ENCODE measurements at places on chromosomes 3 and 15.

DNA sequence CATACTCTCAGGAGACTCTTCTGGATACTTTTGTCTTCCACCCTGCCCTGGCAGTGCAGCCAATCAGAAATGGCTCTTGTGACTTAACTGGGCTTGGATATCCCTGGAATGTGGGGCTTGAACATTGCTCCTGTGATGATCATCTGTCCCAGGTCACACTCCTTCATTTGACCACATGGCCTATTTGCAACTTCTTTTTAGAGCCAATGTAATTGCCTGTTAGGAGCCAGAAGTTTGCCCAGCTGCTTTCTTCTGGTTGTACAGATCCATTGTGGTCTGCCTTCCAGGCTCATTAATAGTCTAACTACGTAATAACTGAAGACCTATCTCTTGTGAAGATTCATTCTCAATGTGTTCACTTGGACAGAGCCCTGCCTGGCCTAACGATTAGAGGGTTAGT is 29.8 kb downstream of the QTRT2 start:
- DNase-seq: no peak

- no peak for DNase-seq
Measured at GRCh38 chr15:72751751-72752455, 31.7 kb downstream of the ADPGK start.

- no peak for DNase-seq
Measured at GRCh38 chr3:30628901-30629590, 22.6 kb downstream of the TGFBR2 start.

DNA sequence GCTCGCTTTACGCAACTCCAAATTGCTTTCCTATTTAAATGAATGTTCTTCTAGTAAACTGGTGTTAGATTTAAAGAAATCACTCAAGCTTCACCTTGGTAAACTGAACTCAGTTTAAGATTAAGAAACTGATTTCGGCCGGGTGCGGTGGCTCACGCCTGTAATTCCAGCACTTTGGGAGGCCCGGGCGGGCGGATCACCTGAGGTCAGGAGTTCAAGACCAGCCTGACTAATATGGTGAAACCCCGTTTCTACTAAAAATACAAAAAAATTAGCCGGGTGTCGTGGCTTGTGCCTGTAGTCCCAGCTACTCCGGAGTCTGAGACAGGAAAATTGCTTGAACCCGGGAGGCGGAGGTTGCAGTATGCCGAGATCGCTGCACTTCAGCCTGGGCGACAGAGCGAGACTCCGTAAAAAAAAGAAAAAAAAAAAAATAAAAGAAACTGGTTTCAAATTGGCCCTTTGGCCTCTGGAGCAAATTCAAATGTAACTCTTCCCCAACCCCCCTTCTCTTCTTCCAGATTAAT is 1.7 kb downstream of the SKIL start:
- DNase-seq: no peak

DNA sequence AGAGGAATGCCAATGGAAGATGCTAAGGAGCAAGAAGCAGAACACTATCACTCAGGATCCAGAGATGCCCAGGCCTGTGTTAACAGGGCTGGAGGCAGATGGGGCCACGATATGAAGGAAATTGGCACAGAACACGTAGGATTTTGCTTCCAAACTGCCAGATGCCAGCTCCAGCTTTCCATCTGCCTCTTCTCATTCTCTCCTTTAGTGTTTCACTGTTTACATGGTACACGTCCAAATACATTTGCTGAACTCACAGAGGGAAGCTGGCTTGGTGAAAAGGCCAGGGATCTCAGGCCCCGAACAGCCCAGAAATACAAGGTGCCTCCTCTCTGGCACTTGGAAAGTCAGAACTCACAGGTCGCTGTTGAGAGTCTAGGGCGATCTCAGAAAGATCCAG is 187.0 kb downstream of the NTRK3 start:
- no peak for DNase-seq

GRCh38 chr15:84824260-84825007 is 7.3 kb downstream of the ALPK3 start:
- no peak for DNase-seq

GRCh38 chr3:131031660-131032059 is 5.0 kb downstream of the NEK11 start:
- no peak for DNase-seq

DNA sequence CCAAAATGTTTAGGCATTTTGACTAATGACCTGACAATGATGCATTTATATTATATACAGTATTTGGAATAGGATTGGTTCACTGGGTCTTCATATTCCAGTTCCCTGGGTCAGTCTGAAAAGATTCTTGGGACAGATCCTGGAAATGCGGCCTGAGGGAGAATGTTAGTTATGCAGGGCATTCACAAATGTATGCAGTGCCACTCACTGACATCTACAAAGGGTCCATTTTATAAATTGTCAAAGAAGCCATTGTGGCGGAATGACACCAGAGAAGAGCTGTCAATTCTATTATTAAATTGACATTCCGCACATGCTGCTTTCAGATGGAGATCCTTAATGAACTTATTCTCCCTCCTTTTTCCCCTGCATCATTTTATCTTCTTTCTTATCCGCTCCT is 176.6 kb downstream of the VGLL3 start:
- no peak for DNase-seq

GRCh38 chr3:182305881-182306665 is 487.2 kb upstream of the ATP11B start:
- DNase-seq: no peak

DNA sequence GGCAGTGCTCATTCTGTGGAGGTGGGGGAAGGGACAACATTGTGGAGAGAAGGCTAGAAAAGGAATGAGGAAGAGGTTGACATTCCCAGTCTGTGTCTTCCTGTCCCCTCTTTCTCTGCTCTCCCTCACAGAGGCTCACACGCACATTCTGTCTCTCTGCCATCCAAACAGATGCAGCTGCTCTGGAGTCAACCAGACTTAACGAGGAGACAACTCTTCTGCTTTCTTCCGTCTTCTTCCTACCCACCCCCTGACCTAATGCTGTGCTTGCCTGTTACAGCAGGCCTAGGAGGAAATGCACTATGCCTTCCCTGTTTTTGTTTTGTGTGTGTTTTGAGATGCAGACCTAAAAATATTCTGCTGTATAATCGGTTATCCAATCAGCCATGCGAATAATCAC is 121.9 kb downstream of the CACNA1D start:
- DNase-seq: no peak

DNA sequence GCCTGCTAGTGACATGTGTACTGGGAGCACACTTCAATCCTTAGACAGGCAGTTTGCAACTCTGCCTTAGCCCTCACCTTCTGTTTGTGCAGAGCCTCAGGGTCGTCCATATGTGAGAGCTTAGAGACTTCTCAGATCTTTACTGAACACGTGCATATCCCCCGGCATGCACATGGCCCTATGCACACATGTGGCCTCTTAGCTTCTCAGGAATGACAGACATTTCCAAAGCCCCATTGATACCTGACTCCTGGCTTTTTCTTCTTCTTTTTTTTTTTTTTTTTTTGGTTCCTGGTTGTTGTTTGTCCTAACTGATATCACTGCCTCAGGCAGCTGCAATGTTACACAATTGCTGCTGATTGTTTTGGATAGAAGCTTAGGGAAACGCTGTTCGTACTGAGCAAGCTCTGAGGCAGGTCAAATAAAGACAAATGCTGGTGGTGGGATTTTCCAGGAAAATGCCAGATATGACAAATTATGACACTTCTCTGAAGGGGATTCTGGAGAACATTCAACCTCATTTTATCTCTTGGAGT is 107.2 kb upstream of the RGMA start:
- no peak for DNase-seq

- no peak for DNase-seq
Measured at GRCh38 chr3:104362319-104362718, 1004.4 kb upstream of the ALCAM start.

- DNase-seq: no peak
Measured at GRCh38 chr3:102630531-102630930, 195.7 kb downstream of the ZPLD1 start.

GRCh38 chr15:48986240-48986639 is 22.5 kb upstream of the SHC4 start:
- peak; percentile 50 for DNase-seq

DNA sequence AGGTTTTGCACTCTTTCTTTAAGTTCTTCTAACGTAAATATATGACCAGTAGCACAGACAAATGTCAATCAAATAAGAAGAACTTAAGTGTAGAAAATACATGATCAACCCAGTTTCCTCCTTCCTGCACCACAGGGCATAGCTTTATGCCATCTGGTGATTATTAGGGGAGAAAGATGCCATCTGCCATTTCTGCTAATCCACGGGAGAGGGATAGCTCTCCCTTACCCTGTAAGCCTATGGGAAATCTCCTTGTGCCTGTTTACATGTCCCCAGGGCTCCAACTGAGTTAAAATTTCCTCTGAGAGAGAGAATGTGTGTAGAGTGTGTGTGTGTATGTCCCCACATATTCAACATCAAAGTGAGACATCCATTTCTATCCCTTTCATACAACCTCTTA is 135.9 kb downstream of the RSL24D1 start:
- DNase-seq: no peak

DNA sequence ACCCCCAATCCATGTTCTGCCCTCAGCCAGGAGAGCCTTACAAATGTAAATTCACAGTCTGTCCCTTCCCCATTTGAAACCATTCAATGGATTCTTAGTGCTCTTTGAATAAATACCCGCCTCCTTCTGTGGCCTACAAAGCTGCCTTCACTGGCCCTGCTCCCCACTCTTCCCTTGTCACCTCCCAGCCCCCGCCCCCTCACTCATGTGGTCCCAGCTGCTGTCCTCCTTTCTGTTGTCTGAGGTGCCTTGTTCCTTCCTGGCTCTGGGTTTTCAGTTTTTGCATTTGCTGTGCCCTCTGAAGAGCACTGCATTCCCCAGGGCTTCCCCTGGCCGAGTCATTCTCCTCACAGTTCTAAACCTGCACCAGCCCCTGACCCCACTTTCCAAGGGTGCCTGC is 3.2 kb downstream of the EFCAB12 start:
- DNase-seq: no peak

DNA sequence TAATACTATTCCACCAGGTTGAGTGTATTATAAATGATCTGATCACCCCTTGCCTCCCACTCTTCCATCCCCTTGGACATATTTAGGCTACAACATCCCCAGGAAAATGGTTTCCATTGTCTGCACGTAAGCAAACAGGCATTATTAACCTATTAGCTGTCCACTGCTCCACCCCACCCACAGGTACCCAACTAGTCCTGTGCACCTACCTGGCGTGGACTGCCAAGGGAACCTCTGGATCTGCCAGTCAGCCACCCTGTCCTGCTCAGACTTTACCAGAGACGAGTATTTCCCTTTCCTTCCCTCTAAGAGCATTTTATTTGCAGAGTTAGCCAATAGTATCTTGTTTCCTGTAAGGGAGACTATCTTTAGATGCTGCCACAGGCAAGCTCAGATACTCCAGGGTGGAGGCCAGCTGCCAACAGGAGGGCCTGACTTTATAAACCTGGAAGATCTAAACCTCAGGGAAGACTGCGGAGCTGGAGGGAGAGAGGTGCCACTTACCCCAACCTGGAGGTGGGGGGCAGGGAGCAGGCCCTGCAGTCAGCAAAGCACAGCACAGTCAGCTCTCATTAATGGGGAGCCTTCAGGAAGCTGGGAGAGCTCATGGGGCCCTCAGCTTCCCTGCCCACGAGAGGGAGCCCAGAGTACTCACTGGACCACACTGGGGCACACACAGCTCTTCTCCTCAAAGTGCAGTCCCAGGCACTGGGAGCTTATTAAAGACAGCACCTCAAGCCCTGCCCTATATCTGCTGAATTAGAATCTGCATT is at the start of gene CX3CR1:
Gene CX3CR1 (minus strand): TSS at position 292 of the 773 bp plus-strand sequence. CDS start 13,527 bp downstream, outside the sequence.
- no peak for DNase-seq

DNA sequence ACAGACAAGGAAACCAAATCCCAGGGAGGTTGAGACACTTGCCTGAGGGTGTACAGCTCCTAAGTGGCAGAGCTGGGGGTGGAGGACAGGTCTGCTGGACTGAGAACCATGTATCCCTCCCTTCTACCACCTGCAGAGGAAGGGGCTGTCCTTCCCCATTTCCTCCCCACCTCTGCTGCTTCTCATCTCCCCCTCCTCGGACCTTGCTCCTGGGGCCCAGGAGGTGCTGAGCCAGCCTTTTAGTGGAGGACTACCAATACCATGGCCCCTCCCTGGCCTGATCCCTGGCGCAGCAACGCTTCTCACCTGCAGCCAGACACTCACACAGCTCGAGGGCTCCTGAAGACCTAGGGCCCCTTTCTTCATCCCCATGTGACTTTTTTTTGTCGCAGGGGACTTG is 50.4 kb downstream of the IDH2 start:
- no peak for DNase-seq

- DNase-seq: no peak
Measured at GRCh38 chr15:41926185-41927056, 32.6 kb upstream of the SPTBN5 start.

DNA sequence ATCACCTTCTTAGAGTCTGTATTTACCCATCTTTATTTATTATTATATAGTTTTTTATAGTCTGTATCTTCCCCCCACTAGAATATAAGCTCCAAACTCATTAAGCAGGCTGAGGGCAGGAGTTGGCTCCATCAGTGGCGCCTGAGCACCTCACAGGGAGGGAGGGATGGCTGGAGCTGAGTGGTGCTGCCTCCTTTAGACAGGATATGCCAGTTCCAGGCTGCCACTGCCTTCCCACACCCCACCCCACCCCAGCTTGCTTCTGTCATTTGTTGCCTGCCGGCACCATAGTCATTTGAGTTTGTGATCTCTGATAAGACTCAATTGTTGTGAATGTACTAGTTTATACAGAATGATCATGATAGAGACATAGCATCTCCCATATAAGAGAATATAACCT is 85.5 kb downstream of the KLHL25 start:
- no peak for DNase-seq

Measured in LNCaP clone FGC (cell line).